ENCODE measurements at places on chromosomes 12 and 14. TPM values are rescaled to one million over a fixed set of nuclear protein-coding genes. Genes with fewer than 3 reads are reported as not detected.

NDRG2 gene
- 351 TPM for polyA plus RNA-seq

MEG3 gene
- 32.9 TPM for polyA plus RNA-seq

RIMBP2 gene
- 0.05 TPM for polyA plus RNA-seq

FAR2 gene
- polyA plus RNA-seq, result 2.5 TPM

TMEM179 gene
- 1.4 TPM for polyA plus RNA-seq

EXOC3L4 gene
- 1.4 TPM for polyA plus RNA-seq

KSR2 gene
- 0.02 TPM for polyA plus RNA-seq

B4GALNT3 gene
- 27.5 TPM for polyA plus RNA-seq

KRT80 gene
- 0.05 TPM for polyA plus RNA-seq

TBX5 gene
- polyA plus RNA-seq, result 97.3 TPM

ASCL1 gene
- not detected for polyA plus RNA-seq

E2F7 gene
- 0.09 TPM for polyA plus RNA-seq

SVOP gene
- 0.32 TPM for polyA plus RNA-seq

GPR65 gene
- 0.25 TPM for polyA plus RNA-seq

USP44 gene
- polyA plus RNA-seq, result 0.84 TPM

TSHR gene
- 0.07 TPM for polyA plus RNA-seq

POTEM gene
- not detected for polyA plus RNA-seq

CMA1 gene
- not detected for polyA plus RNA-seq

PTPRB gene
- 14.3 TPM for polyA plus RNA-seq

LHX5 gene
- not detected for polyA plus RNA-seq

Data from right cardiac atrium (tissue), 5 donors.